Cerebellar cortex (tissue), 1 donor: ENCODE measurements at places on chromosomes 4 and X.

- no peak for DNase-seq
These were observed 22.9 kb upstream of the TMEM255A start for GRCh38 chrX:120334151-120334550.

- no peak for DNase-seq
These were observed 149.3 kb upstream of the CYSLTR1 start for GRCh38 chrX:78476701-78477100.

GRCh38 chr4:94995684-94996394 is 238.1 kb downstream of the BMPR1B start:
- DNase-seq, result peak; percentile 14

DNA sequence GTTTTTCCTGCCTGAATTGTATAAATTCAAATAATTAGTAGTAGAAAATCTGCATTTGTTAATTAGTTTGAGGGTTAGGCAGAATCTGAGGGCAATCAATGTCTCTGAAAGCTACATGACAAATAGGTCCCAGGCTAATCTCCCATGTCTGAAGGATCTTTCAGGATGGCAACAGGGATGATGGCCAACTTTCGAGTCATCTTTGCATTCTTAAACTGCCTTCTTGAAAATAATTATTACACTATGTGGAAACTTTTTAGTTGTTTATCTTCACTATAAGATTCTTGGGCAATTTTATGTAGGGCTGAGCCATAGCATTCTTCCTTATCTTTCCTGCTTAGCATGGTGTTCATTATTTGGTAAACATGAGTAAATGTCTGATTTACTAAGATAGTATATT is 490.3 kb upstream of the EPHA5 start:
- no peak for DNase-seq

DNA sequence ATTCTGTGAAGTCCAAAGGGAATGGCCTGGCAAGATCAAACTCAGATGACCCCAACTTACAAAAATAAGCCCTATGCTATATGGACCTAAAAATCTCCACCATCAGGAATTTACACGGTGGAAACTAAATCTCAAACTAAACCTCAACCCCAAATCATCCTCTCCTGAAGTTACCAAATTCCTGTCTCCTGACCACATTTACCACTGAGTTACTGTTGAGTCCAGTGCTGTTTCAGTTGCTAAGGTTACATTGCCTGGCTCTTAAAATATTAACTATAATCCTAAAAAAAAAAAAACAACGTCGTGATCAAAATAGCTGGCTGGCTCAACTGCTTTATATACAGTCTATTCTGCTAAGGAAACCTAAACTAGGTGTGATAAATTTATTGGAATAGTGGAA is 315.2 kb upstream of the SLIT2 start:
- no peak for DNase-seq

DNA sequence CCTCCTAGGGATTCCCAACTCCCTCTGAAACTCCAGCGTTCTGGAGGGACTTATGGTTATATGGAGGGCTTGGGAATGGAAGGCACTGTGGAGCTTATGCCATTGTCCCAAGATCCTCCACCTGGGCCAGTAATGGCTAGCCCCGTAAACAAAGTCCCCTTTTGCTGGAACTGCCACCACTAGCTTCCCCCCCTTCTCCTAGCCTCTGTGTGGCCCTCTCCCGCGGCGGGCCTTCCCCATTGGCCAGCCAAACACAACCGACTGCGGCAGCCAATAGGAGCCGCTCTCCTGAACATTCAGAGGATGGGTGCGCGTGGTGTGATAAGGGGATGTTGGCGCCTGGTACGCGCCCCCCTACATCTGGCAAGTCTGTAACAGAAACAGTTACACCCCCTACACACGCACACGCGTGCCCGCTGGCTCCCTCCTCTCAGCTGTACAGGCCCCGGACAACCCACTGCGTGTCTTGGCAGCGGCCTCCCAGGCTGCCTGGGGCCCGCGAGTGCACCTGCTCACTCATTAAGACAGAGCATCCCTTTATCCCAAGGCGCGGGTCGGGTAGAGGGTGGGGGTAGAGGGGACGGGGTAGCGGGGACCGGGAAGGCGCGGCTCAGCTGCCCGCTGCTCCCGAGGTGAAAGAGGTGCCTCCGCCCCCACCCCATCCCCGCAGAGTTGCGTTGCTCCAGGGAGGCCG is 863 bp upstream of the RAB33A start:
- DNase-seq, result peak; percentile 80
